ENCODE measurements at places on chromosomes 4 and X. TPM values are rescaled to one million over a fixed set of nuclear protein-coding genes. Genes with fewer than 3 reads are reported as not detected.

The FRG2 gene
- total RNA-seq = not detected

The TLR6 gene
- 2.8 TPM for total RNA-seq

The NXF2 gene
- not detected for total RNA-seq

The DGKK gene
- total RNA-seq = not detected

The CLNK gene
- not detected for total RNA-seq

The XPNPEP2 gene
- 3.6 TPM for total RNA-seq

The ARMCX1 gene
- 33.7 TPM for total RNA-seq

The SUPT20HL2 gene
- total RNA-seq = not detected

The ADH7 gene
- total RNA-seq = not detected

The FAT4 gene
- 4.7 TPM for total RNA-seq

The TLR10 gene
- 0.14 TPM for total RNA-seq

The XG gene
- not detected for total RNA-seq

GRCh38 chr4:17316566-17316965 lies 195.3 kb downstream of the QDPR start:
- no peaks in the 10 kb centered on the region for H3K4me1 ChIP-seq
- H3K36me3 ChIP-seq = no peaks in the 10 kb centered on the region
- no peak overlapping the region for H3K4me3 ChIP-seq
- no peak for DNase-seq

DNA sequence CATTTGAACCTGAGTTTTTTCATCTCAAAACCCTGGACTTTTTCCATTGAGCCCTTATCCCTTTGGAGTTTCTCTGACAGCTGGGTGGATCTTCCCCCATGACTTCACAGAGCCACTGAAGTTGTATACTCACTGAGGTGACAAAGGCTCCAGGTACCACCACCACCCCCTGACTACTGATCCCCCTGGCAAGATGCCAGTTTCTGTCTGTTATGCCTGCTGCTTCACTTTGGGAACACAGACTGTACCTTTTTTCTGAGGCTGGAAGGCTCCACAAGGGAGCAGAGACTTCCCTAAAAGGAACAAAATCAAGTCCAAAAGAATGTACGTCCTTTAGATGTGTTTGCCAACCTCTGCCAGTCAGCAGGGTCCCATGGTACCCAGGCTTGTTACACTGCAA lies 160.3 kb upstream of the JADE1 start:
- no peak overlapping the region for H3K4me3 ChIP-seq

GRCh38 chrX:101417981-101418841 lies 10.2 kb downstream of the HNRNPH2 start:
- H3K36me3 ChIP-seq = no peaks in the 10 kb centered on the region
- H3K27me3 ChIP-seq = no peaks in the 10 kb centered on the region
- peak; percentile 44 for DNase-seq
- peak overlapping the region; percentile 90 for H3K27ac ChIP-seq
- H3K4me1 ChIP-seq = no peaks in the 10 kb centered on the region

GRCh38 chr4:71181332-71181731 lies 157.5 kb upstream of the SLC4A4 start:
- H3K4me1 ChIP-seq = no peaks in the 10 kb centered on the region
- no peak overlapping the region for H3K27ac ChIP-seq
- H3K27me3 ChIP-seq = no peaks in the 10 kb centered on the region

DNA sequence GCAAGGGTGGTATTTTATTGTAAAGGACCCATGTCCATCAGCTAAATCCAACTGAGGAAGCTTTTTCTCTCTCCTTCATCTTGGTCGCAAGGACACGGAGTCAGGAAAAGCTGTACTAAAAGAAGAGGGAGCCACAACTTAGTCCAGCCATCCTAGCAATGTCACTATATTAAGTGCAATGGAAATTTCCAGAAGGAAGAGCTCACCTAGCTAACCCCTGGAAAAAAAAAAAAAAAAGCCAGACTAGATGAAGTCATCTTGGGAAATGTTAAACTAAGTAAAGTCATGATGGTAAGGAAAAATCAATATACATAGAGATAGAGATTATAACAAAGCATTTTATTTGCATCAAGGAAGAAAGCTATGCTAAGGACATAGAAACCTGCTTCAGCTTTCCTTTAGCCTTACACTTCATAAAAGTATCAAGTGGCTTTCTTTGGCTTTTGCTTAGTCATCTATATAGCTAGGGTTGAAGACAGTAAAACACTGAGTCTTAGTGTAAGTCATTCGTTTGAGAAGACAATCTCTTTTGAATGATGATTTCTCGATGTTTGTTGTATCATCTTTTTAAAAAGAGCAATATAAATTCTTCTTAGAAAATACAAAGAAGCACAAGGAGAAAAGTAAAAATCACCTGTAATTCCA lies 18.6 kb upstream of the CA5B start:
- H3K4me1 ChIP-seq = no peaks in the 10 kb centered on the region
- no peak for DNase-seq
- H3K27me3 ChIP-seq = no peaks in the 10 kb centered on the region
- no peak overlapping the region for H3K27ac ChIP-seq
- H3K4me3 ChIP-seq = no peak overlapping the region

GRCh38 chr4:94551643-94552564 lies 100.2 kb downstream of the PDLIM5 start:
- H3K27me3 ChIP-seq = no peaks in the 10 kb centered on the region
- peaks cover 4% of the 10 kb centered on the region for H3K4me1 ChIP-seq
- no peaks in the 10 kb centered on the region for H3K36me3 ChIP-seq

GRCh38 chr4:54152846-54153600 lies 53.1 kb downstream of the GSX2 start:
- H3K27ac ChIP-seq = no peak overlapping the region
- DNase-seq = no peak
- no peaks in the 10 kb centered on the region for H3K27me3 ChIP-seq
- no peaks in the 10 kb centered on the region for H3K4me1 ChIP-seq
- H3K4me3 ChIP-seq = no peak overlapping the region

GRCh38 chr4:54101190-54102041 lies 1.5 kb downstream of the GSX2 start:
- no peak overlapping the region for H3K4me3 ChIP-seq
- peaks cover 63% of the 10 kb centered on the region for H3K27me3 ChIP-seq
- peaks cover 32% of the 10 kb centered on the region for H3K4me1 ChIP-seq
- H3K36me3 ChIP-seq = no peaks in the 10 kb centered on the region
- no peak for DNase-seq
- H3K27ac ChIP-seq = no peak overlapping the region

DNA sequence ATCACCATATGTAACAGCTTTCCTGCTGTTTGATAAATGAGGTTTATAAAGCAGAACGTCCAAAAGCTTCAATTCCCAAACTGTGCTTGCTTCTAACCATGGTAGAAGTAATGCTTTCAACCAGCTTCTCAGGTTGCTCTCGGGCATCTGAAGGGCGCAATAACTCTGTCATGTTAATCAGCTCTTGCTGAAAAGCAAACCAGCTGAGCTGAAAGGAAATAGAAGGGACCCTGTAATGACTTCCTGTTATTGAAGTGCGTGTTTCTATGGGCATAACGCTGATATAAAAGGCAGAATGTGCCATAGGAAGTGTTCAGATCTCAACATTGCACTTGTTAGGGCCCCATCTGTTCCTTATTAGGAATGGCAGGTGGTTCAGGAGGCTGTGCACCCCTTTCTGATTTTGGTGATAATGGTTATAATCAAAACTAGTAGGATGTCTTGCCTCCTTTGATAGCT lies 21.2 kb downstream of the HERC3 start:
- H3K36me3 ChIP-seq = no peaks in the 10 kb centered on the region
- DNase-seq = no peak
- H3K4me3 ChIP-seq = no peak overlapping the region
- H3K4me1 ChIP-seq = peaks cover 42% of the 10 kb centered on the region
- no peaks in the 10 kb centered on the region for H3K27me3 ChIP-seq

GRCh38 chr4:146132445-146132844 lies 43.1 kb upstream of the LSM6 start:
- no peaks in the 10 kb centered on the region for H3K27me3 ChIP-seq
- H3K4me1 ChIP-seq = no peaks in the 10 kb centered on the region
- no peak overlapping the region for H3K27ac ChIP-seq
- H3K4me3 ChIP-seq = no peak overlapping the region

DNA sequence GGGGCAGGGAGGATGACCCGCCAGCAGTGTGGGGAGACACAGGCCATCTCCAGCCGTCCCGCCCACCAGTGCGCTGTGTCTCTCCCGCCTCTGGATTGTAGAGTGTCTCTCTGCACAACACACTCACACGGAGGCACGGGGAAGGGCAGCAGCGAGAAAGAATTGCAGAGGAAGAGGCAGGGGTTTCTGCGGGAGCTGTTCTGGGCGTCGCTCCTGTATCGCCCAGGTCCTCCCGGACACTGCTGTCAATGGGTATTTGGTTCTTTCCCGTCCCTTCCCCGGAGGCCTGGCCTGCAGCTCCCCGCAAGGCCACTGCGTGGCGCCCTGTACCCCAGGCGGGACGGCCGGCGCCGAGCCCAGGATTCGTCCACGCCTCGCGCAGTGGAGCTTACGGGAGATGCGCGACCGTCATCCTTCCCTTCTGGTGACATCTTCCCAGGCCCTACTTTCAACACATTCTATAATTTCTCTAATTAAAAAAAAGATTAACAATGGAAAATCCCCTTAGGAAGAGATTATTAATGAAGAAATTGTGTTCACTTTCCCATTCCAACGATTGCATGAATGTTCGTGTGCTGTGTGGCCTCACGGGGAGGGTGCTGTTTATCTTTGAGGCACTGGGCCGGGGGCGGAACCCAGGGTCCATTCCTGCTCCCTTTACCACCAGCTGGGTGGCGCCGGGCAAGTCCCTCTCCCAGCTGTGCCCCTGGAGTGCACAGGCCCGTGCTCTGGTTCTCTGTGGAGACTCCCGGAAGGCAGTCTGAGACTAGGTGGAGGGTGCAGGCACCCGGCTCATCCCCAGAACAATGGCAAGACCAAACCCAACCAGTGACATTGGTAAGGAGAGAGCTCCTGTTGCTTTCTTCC lies 95.7 kb downstream of the CPZ start:
- no peak overlapping the region for H3K27ac ChIP-seq
- no peak overlapping the region for H3K4me3 ChIP-seq
- no peaks in the 10 kb centered on the region for H3K4me1 ChIP-seq

- no peak overlapping the region for H3K4me3 ChIP-seq
- H3K36me3 ChIP-seq = no peaks in the 10 kb centered on the region
- no peak overlapping the region for H3K27ac ChIP-seq
- no peaks in the 10 kb centered on the region for H3K27me3 ChIP-seq
These were observed 82.5 kb downstream of the AMELX start for GRCh38 chrX:11375614-11376119.

DNA sequence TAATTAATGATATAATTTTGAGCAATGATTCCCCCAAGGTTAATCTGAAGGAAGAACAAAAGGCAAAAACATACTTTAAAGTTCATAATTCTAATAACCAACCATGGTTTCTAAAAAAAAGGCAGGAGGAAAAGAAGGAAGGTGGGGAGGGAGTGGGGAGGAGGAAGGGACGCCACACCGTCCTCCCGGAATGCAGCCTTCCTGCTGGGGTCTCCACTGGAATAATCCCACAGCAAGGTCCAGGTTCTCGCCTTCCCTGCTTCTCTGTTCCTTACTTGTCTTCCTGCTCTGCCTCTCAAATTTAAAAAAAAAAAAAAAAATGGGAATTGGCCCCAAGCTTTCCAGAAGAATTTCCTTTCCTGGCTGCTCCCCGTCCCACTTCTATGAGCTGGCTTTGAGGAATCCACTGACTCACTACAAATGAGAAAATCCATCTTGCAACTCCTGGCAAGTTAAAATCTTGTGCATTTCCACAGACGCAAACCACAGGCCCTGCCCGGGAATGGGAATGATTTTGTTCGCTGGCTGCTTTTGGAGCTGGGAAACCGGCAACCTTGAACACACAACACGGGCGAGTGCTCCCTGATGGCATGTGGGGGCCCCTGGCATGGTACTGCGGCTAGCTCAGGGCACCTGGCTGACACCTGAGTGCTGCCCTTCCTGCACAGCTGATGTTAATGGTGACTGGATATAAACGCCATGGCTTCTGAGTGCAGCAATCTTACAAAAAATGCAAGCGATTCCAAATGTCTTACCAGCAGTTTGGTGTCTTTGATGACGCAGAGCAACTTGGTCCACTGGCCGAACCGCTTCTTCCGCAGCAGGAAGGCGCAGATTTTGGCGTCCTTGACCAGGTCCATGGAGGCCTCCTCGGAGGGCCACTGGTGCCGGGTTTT lies 97.0 kb downstream of the AFAP1 start:
- H3K4me1 ChIP-seq = peaks cover 12% of the 10 kb centered on the region
- H3K27ac ChIP-seq = peak overlapping the region; percentile 72
- H3K4me3 ChIP-seq = no peak overlapping the region
- DNase-seq = peak; percentile 74

- H3K27ac ChIP-seq = no peak overlapping the region
- no peak for DNase-seq
- no peaks in the 10 kb centered on the region for H3K4me1 ChIP-seq
- no peaks in the 10 kb centered on the region for H3K36me3 ChIP-seq
- H3K27me3 ChIP-seq = no peaks in the 10 kb centered on the region
These were observed 112.0 kb upstream of the TTC29 start for GRCh38 chr4:147057611-147058190.

DNA sequence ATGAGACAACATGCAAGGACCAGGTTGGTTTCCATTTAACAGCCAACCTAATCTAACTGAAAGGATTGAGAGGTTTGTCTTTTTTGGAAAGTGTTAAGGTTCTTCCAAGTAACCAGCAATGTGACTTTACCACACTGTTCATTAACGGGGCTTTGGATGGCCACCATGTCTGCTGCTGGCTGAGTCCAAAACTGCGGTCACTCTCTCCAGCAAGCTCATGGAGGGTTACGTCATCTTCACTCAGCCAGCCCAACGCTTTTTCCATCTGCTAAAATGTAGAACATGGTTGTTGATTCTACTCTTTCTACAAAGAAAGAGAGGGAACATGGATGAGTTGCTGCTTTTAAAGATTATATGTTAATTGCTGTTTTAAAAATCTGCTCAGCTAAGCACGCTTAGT lies 11.0 kb downstream of the PKD2 start:
- peaks cover 18% of the 10 kb centered on the region for H3K4me1 ChIP-seq
- peak overlapping the region; percentile 89 for H3K27ac ChIP-seq
- H3K27me3 ChIP-seq = no peaks in the 10 kb centered on the region
- DNase-seq = no peak

GRCh38 chr4:27692158-27692557 lies 831.5 kb downstream of the STIM2 start:
- peak; percentile 17 for DNase-seq
- no peak overlapping the region for H3K4me3 ChIP-seq

DNA sequence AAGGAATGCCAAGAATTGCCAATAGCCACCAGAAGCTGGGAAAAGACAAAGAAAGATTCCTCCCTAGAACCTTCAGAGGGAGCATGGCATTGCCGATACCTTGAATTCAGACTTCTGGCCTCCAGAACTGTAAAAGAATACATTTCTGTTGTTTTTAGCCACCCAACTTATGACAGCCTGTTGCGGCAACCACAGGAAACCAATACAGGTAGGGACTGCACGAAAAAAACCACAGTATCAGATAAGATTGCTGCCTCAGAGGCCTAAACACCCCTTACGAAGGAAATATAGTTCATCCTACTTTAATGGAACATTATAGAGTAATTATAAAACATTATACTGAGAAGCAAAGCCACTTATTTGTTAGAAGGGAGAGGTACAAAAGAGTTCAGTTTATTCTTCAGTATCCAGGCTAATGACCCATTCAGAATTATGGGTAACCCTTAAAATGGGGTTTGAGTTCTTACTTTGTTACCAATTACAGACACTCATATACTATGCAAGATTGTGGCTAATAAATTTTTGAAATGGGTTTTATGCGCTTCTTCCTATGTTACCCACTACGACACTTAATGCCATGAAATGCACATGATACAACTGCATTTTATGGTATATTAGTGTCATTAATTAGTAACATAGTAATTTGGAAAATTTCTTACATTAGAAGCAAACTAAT lies 37.4 kb upstream of the SMIM10L2A start:
- no peak for DNase-seq
- H3K4me3 ChIP-seq = no peak overlapping the region
- no peak overlapping the region for H3K27ac ChIP-seq
- H3K27me3 ChIP-seq = peaks cover 6% of the 10 kb centered on the region

Measured in adrenal gland (tissue), 19 donors.